ENCODE measurements at places on chromosomes 6 and 20.

GRCh38 chr20:32988008-32988407 is 16.2 kb downstream of the SUN5 start:
- no peak for DNase-seq

DNA sequence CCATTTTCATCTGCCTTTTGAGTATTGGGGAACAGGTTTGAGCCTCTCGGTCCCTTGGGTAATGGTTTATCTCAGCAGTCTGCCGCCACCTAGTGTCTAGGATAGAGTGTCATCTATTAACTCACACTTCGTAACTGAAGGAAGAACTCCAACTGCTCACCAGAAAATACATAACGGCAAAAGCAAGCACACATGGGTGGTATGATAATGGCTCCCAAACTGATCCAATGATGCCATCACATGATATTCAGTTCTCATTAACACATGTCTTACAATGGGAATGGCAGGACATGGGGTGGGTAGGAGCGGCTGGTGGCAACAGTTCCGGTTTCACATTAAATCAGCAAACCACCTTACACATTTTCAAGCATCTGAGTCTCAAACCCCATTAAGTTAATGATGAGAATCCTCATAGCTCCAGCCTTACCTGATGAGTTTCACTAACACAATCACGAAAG is 110.7 kb upstream of the PHACTR1 start:
- peak; percentile 69 for DNase-seq

DNA sequence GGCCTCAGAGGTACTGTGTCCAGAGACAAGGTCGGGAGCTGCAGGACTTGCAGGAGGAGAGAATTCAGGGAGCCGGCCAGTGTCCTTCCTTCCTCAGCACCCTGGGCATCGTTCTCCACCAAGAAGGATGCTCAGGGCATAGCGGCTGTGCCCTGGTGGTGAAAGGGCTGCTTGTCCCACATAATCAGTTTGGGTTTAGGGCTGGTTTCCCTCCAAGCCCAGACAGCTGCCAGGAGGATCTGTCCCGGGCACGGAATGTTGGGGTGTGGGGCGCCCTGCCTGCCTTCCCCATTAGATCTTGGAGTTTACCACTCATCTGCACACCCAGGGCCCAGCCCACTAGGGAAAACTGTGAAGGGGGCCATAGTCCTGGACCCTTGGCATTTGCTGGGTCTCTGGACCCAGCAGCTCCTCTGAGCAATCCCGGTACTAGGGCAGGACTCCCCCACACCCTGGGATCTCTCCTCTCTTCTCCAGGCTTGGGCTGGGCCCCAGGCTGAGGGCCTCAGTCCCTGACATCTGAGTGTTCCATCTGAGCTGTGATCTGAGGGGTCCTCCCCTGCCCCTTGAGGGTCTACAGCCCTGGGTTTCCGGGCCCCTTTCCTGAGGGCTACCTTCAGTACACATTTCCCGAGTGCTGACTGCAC is 18.6 kb upstream of the SPDEF start:
- DNase-seq: no peak

DNA sequence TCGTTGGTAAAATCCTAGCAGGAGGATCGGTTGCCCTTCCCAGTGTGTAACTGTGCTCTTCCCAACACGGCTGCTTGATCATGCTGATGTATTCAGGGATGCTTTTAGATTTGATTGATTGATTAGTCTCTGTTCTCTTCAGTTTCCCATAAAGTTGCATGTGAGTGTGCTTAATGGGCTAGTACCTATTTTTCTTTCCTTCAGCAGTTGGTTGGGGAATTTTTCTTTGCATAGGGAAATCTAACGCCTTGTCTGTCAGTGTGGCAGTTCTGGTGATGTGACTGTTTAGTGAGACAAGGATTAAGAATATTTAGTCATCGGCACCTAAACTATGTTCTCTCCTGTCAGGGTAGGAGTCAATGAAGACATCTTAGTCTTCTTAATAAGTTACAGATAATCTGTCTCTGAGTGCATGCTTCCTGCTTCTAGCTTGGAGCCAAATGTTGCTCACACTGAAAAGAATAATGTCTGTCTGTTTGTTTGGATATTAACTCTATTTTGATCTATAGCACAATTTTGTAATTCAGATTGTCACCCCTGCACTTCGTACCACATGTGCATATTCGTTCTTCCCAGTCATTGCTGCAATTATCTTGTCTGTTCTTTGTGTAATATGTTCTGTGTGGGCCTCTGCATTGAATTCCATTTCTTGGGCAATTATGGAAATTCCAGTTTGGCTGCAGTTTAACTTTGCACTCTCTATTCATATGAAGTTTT is 169.9 kb downstream of the EDN1 start:
- DNase-seq: no peak

DNA sequence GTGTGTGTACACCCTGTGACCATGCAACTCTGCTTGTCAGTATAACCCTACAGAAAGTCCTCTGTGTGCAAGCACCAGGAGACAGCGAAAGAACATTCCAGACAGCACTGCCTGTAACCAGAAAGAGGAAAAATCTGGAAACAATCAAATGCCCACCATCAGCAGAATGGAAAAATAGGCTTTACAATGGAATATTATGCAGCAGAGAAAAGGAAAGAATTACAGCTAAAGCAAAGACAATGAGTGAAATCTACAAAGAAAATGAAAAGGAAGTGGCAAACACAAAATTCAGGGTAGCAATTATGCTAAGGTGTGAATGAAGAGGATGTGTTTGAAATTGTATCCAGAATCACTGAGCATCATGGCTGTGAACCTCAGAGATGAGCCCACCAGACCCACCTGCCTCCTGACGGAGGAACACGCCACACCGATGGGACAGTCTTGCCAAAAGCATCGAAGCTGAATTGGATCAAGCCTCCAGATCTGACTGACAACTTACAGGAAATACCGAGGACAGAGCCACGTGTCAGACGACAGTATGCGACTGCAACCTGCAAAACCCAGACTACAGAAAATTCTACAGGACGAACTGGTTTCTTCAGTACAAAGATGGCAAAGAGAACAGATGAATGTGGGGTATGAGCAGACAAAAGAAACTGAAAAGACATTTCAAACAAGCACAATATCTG is 133.2 kb downstream of the NFATC2 start:
- no peak for DNase-seq

All from NCI-H2081 (cell line).